ENCODE measurements at places on chromosomes 12 and 14.

GRCh38 chr14:73718418-73719251, 4.5 kb upstream of the PNMA1 start:
- DNase-seq = no peak

DNA sequence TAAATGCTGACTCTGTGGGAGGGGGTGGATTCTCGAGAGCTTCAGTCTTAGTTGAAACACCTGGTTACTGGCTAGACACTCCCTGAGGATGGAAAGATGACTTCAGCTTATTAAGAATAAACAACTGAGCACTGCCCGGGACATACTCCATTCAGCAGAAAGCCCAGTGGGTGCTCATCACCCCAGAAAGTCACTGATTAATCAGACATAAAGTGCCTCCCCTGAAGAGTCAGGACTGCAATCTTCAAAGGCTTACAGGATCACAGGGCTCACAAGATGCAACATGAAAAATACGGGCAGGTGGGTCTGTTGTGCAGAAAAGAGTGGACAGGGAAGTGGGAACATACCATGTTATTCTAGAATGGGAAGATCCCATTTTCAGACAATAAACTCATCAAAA, 207.0 kb downstream of the CALM1 start:
- no peak for DNase-seq

DNA sequence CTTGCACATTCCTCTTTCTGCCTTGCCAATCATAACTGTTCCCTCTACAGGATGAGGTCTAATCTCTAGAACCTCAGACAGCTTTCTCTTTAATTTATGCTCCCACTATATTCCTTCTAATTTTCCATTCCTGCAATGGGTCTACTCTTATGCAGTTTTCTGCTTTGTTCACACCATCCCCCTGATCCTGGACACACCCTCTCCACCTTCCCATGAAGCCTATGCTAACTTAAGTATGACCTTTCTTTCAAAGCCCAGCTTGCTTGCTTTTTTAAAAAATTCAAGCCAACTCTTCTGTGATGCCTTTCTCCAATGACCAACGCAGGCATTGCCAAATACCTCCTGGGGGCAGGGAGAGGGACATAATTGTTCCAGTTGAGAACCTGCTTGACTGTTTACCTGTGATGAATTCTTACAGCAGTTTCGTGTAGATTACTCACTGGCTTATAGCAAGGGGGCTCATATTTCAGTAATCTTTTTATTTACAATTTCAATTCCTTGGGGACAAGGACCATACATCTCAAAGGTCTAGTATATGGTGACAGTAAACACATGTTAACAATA, 7.8 kb downstream of the SLC38A1 start:
- DNase-seq = no peak

DNA sequence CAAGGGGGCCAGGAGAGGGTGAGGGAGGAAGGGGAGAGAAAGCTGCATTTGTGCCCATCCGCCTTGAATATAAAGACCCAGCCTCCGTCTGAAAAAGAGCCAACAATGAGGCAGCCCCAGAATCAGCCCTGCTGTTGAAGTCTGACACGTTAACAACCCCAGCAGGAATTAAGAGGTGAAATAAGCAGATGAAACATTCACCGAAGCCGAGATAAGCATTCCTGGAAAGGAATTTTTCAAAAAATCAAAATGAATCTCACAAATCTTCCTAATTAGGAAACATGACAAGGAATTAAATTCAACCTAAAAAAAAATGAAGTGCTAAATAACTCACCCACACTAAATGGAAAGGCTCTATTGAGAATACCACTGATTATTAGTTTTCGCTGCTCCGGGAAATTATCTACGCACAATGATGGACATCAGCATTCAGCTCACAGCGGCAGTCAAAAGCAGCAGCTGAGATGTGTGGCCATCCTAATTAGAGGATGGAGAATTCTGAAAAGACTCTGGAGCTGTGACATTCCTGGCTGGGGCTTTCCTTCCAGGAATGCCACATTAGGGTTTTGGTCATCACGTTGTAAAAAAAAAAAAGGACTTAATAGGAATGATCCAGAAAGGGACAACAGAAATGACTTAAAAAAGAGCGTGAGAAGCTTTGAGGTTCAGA, 8.2 kb upstream of the PARP11 start:
- DNase-seq = no peak

GRCh38 chr14:77663293-77663692, 44.5 kb downstream of the ALKBH1 start:
- no peak for DNase-seq

DNA sequence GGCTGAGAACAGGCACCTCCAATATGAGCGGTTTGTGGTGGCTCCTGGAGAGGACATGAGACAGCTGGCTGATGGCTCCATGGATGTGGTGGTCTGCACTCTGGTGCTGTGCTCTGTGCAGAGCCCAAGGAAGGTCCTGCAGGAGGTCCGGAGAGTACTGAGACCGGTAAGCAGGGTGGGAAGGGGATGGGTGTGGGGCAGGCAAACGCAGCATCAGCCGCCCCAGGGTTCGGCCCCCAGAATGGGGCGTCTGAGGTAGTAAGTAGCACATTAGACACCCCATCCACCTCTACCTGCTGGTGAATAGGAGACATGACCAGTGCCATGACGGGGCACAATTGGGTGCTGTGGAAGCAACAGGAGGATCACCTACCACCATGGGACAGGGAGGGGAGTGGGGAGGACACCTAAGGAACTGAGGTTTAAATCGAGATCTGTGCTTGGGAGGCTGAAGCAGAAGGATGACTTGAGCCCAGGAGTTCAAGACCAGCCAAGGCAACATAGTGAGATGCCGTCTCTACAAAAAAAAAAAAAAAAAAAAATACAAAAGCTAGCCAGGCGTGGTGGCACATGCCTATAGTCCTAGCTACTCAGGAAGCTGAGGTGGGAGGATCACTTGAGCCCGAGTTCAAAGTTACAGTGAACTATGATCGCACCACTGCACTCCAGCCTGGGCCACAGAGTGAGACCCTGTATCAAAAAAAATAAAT, 25.5 kb downstream of the ITGA7 start:
- no peak for DNase-seq

DNA sequence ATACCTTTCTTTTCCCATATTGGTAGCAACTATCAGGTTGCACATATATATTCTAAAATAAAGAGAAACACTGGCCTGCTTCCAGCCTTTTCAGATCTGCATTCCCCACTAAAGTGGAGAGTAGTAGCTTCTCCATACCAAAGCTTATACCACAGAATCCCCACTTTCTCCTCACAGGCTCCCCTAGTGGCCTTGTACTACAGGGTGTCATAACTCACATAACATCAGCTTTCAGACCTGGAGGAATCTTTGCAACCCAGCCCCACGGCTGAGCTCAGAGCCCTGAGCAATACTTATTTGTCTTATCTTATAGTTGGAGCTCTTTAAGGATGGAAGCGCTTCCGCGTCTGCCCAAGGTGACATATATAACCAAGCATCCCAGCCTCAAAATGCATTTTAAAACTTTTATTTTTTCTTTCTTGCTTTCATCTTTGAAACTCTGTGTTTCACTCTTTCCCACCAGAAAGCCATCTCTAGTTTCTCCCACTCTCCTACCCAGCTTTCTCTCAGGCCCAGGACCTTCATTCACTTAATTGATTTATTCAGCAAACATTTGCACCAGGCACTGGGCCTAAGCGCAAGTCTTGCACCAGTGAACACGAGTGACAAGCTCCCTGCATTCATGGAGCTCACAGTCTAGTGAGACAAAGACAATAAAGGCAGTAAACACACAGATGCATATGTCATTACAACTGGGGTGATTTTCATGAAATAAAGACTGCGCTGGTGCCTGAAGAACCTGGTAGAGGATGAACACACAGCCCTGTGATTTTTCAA, 254.7 kb downstream of the IPO8 start:
- DNase-seq = peak; percentile 52

DNA sequence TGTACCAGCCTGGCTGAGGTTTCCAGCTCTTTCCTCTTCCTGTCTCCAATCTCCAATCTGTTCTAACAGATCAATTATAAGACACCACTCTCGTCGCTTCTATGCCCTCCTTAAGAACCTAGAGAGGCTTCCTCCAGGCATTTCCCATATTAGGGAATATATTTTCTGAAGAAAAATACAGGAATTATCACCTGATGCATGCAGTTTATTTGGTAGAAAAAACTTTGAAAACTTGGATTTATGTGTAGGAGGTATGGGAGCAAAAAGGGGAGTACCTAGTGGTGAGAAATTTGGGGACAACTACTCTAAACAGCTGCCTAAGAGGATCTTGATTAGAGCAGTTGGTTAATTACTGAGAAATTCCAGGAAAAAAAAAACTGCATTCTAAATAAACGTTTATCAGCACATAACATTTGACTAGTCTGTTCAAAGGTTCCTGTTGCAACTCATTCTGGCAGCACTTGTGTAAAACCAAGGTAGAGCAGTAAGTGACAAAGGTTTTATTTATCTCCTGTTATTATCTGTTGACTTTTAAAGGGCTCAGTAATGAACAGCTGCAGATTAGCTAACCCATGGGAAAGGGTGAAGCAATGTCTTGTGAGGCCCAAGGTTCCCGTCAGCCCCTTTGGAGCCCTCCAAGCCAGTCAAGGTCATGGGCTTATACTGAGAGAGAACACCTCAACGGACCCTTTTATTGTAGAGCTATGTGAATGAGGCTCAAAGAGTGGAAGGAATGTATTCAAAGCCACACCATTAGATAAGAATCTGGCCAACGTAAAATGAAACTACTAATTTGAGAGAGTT, 36.4 kb upstream of the NR1H4 start:
- DNase-seq = no peak

DNA sequence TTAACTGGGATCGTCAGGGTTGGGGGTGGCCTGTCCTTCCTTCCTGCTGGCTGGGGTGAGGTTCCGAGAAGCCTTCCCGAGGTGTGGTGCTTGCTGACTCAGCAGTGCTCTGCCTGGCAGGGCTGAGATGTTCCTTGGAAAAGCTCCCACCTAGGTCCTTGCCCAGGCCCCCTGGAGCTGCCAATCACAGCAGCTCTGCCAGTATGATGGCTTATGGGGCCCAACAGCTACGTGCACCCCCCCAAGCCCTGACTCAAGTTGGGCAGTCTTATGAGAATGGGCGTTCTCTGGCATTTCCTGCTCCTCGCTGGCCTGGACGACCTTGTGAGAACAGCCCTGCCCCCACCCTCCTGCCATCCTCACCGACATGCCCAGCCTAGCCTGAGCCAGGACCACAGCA, 292.2 kb upstream of the CRY1 start:
- DNase-seq = no peak

DNA sequence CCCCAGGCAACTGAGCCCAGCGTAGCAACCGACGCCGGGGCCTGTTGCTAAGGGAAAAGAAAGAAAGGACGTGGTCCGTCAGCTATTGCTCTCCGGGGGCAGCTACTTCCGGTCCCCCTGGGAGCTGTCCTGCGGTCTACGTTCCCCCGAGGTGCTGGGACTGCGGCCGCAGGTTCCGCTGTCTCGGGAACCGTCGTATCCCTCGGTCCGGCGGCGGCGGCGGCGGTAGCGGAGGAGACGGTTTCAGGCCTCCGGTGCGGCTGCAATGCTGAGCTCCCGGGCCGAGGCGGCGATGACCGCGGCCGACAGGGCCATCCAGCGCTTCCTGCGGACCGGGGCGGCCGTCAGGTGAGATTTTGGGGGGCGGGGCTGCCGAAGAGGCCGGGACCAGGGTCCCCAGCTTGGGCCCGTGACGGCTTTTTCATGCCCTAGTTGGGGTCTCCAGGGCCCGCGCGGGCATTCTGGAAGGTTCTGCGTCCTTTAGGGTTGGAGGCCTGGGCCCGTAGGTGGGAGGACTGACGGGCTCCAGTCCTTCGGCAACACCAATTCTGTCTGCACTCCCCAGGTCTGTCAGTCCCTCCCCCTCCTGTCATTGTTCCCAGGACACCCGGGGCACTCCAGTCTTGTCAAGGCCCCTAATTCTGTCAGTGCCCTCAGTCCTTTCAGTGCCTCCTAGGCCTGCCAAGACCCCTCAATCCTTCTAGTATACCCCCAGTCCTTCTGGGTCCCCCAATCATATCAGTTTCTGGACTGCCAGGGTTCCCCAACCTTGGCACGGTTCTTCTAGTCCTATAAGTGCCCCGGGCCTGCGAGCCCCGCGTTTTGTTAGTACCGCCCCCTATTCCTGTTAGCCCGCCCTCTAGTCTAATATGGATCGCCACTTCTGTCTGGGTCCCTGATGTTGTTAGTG, at the start of gene USP30:
Gene USP30, plus strand, starts transcription at position 163 of the 910 bp plus-strand sequence. Its CDS starts 103 bp downstream, at position 266.
- DNase-seq = peak; percentile 77

- peak; percentile 62 for DNase-seq
Observed at GRCh38 chr12:22672951-22673350, 48.0 kb downstream of the ETNK1 start.

DNA sequence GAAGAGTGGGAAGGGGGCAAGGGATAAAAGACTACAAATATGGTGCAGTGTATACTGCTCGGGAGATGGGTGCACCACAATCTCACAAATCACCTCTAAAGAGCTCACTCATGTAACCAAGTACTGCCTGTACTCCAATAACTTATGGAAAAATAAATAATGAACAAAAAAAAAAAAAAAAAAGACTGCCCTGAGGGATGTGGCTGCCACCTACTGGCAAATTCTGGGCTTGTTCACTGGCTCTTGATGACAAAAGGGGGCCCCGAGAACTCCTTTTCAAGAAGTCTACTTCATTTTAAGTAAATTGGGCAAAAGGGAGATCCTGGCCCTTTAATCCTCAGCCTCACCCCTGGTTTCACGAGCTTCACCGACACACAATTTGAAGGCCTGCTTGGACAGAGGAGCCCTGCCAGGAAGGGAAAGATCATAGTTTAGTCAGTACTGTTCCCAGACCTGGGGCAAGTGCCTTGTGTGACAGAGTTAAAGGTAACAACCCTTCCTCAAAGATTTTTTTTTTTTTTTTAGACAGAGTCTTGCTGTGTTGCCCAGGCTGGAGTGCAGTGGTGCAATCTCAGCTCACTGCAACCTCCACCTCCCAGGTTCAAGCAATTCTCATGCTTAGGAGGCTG, 26.1 kb upstream of the STAC3 start:
- DNase-seq = peak; percentile 52

GRCh38 chr14:42407153-42407552, 800.5 kb downstream of the LRFN5 start:
- no peak for DNase-seq

- DNase-seq = peak; percentile 74
Observed at GRCh38 chr14:102795060-102795925, 18.0 kb downstream of the TRAF3 start.

DNA sequence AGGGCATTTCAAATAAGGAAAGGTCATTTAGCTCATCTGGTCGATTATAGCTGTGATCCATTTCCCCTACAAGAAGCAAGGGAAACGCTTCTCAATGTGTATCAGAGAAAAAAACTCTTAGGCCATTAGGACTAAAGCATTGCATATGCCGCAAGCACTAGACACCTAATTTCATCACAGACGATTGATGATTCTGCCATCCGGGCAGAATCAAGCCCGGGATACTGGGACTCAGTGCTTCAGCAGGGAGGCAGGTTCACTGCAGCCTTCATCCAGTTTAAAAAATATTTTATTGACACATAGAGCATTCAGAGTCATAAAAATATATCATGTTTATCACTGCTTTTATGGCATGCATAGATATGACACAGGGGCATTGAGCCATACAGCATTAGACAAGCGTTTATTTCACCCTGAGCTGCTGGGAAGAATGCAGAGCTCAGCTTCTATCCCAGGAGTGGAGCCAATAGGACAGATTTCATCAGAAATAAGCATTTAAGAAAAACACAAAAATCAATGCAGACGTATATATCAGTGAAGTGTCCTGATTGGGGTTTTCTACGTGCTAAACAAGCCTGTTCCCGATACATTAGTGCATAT, 806.9 kb downstream of the GALC start:
- no peak for DNase-seq
